ENCODE measurements at places on chromosomes 3 and 15.

- no peak for DNase-seq
These were observed 27.6 kb upstream of the RTP4 start for GRCh38 chr3:187340578-187340977.

GRCh38 chr3:76242886-76243753 lies 457.8 kb upstream of the ZNF717 start:
- no peak for DNase-seq

GRCh38 chr3:153595186-153595815 lies 433.3 kb downstream of the RAP2B start:
- no peak for DNase-seq

DNA sequence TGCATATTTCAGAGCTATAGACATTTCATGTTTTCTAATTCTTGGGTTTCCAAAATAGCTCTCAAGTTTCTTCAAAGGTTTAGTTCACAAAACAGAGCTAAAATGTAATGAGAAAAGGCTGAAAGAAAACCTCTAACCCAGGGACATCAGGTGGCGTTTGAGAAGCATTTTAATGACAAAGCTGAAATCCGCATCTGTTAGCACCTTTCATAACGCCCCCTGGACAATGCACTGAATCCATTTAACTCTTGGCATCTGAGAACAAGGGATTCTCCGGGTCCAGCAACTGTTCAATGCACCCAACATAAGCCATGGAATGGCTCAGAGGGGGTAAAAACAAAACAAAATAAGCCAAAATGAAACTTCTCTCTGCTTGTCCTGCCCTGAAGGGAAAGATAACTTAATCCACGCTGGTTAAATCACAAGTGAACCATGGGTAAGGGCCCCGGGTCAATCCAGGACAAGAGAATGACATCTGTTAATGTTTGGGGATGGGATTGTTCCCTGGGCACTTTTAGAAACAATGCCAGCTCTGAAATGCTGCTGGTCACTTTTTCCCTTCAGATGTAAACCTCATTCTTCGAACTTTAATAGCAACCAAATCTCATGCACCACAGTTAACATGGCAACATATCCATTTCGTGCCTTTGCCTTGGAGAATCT lies 466.2 kb upstream of the ADAMTS9 start:
- DNase-seq, result no peak

- no peak for DNase-seq
These were observed 67.9 kb upstream of the UNC13C start for GRCh38 chr15:53910236-53910849.

- DNase-seq, result no peak
These were observed 161.4 kb downstream of the CHSY1 start for GRCh38 chr15:101090428-101090790.

DNA sequence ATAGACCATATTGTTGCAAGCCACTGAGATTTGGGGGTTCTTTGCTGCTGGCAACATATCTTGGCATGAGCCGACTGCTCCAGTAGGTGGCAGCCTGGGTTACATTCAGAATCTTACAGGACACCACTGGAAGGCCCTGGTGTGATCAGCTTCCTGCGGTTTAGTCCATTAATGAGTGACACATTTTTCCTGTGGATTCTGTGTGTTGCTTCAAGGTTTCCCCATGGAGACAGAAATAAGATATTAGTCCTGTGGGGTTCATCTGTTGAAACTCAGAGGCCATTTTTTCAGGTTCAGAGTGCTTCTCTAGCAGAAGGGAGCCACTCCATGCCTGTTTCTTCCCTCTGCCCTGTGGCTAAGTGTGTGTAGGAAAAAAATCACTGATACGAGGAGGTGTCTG lies 116.2 kb downstream of the MFSD1 start:
- DNase-seq, result no peak
